Stimulated activated CD4-positive, alpha-beta T cell treated with anti-CD3 and anti-CD28 coated beads, Interleukin-1b, Interleukin-23, amount 100 ng/mL, for 48 hours (primary cell): ENCODE measurements at places on chromosomes 13 and 19.

- no peak for DNase-seq
Observed at GRCh38 chr19:35457173-35457572, 9.1 kb downstream of the FFAR2 start.

GRCh38 chr13:52736891-52737290, 2.7 kb downstream of the CNMD start:
- no peak for DNase-seq

DNA sequence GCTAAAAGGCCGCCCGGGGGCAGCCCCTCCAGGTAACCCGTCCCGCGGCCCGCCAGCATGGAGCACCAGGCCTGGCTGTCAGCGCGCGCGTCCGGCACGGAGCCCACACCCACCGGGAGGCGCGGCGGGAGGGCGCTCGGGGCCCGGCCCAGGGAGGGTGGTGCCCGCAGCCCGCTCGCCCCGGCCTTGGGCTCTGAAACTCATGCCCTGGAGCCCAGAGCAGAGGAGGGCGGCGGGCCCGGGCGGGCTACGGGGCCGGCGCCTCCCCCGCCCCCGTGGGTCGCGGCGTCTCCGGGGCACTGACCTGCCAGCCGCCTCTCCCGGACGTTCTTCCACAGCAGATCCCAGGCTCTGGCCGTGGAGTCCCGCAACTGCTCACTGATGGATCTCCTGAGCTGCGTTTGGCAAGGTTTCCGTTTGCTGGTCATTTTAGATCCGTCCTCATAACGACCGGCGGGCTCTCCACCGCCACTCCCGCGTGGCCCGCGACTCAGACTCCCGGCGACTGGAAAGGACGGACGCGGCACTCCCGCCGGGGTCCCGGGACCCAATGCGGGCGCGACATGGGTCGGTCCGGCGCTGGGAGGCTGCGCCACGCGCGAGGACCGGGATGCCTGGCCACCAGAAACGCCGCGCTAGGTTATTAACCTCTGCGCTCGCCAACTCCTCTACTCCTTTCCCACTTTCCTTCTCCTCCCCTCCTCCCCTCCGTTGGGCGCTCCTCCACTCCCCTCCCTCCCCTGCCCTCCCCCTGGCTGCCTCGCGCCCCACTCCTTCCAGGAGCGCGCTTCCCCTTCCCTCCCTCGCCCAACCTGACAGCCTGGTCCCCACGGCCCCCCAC, 64.7 kb upstream of the STARD13 start:
- DNase-seq: no peak

DNA sequence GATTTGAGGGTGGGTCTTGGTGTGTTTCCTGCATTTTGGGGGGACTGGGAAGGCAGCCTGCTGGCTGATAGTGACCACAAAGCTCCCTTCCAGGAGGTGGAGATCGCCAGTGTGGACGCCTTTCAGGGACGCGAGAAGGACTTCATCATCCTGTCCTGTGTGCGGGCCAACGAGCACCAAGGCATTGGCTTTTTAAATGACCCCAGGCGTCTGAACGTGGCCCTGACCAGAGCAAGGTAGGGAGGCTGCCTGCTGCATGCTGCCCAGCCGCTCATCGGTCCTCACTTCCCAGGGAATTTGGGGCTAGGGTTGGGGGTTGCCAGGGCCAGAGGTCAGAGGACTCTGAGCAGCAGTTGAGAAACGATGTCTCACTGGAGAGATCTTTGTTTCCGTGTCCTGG, 30.2 kb downstream of the UPF1 start:
- no peak for DNase-seq

DNA sequence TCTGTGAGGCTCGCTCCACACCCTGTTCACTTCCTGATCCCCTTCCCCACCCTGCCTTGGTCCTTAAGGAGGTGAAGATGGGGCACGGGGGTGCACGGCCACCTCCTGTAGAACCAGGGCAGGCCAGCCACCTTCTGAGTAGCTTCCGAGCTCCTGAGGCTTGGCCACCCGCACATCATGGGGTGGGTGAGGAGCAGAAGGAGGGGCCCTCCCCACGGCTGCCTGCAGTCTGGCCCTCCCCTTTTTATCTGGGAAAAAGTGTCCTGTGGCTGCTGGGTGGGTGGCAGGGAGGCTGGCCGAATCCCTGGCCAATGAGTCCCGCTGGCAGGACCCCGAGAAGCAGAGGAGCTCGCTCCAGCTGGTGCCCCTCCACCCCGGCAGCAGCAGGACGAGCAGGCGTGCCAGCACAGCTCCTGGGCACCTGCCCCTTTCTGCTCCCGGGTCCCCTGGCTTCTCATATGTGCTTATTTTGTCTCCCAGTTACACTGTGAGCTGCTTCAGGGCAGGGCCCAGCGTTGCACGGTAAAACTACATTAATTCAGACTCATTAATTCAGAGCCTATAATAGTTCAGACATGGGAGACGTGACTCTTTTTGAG, 135.0 kb downstream of the KDM4B start:
- no peak for DNase-seq

DNA sequence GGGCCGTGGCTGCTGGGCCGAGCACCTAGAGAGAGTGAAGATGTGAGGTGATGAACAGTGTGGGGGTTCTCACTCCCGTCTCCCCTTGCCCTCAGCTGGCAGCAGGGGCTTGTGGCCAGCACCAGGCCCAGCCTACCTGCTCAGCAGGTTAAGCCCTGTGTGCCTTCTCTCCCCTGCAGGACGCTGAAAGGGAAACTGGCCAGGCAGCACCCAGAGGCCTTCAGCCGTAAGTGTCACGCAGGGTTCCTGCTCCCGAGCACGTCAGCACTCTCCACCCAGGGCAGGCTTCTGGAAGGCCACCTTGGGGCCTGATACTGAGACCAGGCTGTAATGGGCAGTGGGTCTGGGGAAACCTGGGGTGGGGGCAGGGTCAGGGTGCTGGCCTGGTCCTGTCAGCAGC, 4.7 kb upstream of the UBA52 start:
- DNase-seq: no peak

DNA sequence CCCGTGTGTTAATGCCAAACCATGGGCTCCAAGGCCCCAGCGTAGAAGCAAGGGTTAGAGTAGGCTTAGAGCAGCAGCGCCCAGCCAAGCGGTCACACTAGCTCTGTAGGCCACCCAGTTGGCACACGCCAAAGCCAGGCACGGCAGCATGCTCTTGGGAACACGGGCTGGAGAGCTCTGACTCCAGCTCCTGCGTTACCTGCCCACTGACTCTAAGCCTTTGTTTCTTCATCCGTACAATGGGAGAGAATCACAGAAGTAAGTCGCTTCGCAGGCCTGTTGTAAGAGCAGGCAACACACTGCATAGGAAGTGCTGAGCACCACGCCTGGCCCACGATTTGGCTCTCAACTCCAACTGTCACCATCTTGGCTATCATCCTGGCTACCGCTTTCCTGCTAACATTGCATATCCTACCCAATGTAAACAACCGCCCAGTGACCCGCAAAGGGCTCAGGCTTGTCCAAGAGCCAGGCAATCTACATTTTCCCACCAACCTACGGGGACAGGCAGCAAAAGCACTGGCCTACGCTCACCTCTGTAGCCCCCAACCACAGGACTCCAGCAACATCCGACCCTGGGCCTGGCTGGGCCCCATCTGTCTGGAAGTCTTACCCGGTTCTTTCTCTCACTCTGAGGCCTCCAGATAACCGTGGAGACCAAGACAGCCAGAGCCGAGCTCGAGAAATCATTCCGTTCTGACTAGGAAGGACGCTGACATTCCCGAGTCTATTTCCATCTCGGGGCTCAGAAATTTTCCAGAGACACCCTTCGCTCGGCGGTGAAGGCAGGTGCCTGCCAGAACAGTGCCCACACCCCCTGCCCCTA, 91.5 kb upstream of the ZNF507 start:
- DNase-seq: no peak

- no peak for DNase-seq
Observed at GRCh38 chr13:103961784-103962183, 895.6 kb upstream of the SLC10A2 start.

GRCh38 chr13:77878190-77878589, 40.4 kb downstream of the EDNRB start:
- no peak for DNase-seq
